NCI-H460 (cell line): ENCODE measurements at places on chromosomes 6 and 20. TPM values are rescaled to one million over a fixed set of nuclear protein-coding genes. Genes with fewer than 3 reads are reported as not detected.

The ZBTB24 gene
- 7.7 and 9.6 TPM in 2 replicates for total RNA-seq

The PHF10 gene
- total RNA-seq: 25.4 and 29.8 TPM in 2 replicates

GRCh38 chr6:82877213-82878195, 188.1 kb downstream of the UBE3D start:
- no peak for DNase-seq

GRCh38 chr6:140794544-140794943, 1338.2 kb upstream of the GJE1 start:
- no peak for DNase-seq

GRCh38 chr6:125489579-125490285, 188.0 kb upstream of the HDDC2 start:
- no peak for DNase-seq

DNA sequence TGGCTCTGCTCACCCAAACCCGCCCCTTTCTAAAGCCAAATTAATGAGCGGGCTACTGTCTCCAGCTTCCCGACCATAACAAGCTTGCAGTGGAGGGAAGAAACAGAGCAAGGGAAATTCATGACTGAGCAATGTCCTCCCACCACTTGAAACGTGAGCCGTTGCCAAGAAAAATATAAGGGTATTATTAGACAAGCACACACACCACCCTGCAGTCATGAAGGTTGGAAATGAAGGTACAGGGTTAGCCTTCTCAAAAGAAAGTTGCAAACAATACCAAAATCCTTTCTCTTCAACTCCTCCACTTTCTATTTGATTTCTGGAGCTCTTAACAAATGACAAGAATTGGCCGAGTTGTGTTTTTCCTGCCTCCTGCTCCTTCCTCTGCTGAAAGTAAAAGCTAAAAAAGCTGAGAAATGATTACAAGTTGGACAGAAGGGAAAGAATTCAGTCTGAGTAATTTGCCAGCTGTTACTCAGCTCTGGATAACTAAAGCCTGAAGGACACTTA, 151.1 kb upstream of the B3GAT2 start:
- DNase-seq: no peak
